ENCODE measurements at places on chromosomes 1 and 21.
A peak's percentile ranks its signal among the peaks of the same experiment; 100 is the strongest.

DNA sequence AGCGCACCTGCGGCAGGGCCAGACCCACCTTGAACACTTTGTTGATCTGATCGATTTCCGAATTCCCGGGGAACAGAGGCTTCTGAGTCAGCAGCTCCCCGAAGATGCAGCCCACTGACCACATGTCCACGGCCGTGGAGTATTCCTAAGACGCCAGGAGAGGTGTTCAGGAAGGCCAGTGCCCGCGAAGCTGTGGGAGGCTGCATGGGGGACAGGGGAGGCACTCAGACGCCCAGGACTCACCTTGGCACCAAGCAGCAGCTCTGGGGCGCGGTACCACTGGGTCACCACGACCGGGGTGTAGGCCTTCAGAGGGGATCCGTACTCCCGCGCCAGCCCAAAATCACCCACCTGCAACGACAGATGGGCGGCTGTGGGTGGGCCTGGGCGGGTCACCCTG is 11.2 kb upstream of the SLC35E2B start:
- no peak for DNase-seq

GRCh38 chr21:18164933-18165332 is 79.7 kb upstream of the CHODL start:
- DNase-seq, result no peak

- DNase-seq, result peak; percentile 86
Observed at GRCh38 chr1:62437273-62437940, 558 bp downstream of the USP1 start.

GRCh38 chr1:186715887-186716809 is 35.9 kb upstream of the PTGS2 start:
- DNase-seq, result no peak

- no peak for DNase-seq
Observed at GRCh38 chr1:216212826-216213225, 210.4 kb downstream of the USH2A start.

DNA sequence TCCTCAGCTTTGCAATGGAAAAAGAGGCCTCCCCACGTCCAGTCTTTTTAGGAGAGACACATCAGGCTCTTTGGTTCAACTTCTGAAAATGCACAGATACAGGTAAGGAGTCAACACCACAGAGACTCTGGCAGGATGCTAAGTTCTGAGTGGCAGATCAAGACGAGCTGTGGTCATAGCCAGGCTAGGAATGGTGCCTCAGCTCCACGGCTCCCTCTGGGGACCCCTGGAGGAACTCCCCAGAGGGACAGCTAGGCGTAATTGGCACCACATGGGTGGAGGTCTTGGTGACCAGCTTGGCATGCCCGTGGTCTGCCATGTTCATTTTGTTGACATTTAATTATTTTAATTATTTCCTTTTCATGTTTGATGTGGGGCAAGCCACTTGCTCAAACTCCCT is 206.1 kb downstream of the KAZN start:
- DNase-seq, result no peak

DNA sequence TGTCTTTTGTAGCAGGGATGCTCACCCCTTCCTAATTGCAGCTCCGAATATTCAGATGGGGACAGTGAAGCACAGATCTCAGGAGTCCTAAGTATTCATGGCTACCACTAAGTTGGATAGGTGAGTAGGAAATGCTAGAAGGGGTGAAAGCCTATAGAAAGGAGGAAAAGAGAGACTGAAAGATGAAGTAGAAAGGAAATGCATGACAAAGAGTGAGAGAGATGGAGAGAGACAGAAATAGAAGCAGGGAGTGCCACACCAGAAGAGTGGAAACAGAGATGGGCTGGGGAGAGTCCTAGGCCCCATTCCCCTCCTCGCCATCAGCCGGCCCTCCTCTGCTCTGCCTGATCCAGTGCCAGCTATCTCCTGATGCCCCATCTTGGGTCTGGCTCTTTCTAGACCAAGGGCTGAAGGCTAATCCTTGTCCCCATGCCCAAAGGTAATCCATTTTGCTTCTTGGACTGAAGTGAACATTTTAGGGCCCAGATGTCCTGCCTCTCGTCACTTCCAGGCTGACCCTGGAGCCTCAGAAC is 2.0 kb downstream of the PEA15 start:
- DNase-seq, result no peak

DNA sequence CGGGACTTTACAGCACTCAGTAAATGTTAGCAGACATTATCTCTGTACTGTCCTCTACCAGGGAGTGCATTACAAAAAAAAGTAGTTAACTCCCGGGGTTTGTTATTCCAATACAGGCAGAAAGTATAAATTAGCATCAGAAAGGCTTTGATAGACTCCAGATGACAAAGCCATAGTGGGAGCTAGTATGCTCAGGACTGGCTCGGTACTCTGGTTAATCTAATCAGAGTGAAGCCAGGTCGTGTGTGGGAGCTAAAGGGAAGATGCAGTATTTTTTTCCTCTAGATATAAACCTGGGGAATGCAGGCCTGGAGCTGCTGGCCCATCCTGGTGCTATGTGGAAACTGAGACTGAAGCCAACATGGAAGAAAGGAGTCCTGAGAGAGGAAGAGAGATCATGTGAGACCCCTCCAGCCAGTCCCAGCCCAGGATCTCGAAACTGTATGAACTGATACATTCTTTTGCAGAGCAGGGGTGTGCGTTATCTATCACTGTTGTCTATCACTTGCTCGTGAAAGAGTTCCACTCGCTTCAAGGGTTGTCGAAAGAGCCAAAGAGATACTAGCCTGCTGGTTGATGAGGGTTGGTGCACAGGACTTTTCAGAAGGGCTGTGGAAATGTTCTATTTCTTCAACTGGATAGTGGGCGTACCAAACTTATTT is 125.8 kb downstream of the PLPP3 start:
- no peak for DNase-seq

DNA sequence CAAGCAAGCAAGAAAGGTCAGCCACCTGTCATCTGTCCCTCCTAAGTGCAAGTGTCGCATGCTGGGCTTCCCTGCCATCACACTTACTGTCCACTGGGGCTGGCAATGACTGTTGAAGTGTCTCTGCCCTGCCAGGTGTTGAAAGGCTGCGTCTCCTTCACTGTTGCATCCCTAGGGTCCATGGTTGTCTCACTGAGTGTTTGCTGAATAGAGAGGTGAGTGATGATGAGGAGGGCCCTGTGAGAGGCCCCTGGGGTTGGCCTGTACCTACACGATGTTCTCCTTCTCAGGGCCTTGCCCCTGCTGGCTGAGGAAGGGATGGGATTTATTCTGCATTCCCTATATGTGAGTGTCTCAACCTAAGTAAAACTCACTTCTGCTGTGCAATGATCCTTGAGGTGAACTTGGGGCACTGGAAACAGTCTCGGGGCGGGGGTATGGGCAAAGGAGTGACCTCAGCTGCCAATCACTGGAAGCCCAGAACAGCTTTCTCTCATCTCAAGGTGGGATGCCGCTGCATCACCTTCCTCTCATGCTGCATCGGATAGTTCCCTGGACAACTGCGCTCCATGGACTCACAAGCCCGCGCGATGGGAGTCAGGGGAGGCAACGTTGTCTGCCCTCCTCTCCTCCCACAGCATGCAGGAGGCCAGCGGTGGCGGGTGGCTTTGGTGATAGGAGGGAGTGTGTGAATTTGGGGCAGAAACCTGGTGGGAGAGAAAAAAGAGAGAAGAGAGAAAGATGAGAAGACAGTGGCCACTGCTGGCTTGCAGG is 35.8 kb upstream of the SOX13 start:
- no peak for DNase-seq

- DNase-seq, result no peak
Observed at GRCh38 chr21:38308532-38309119, 51.8 kb downstream of the KCNJ15 start.

DNA sequence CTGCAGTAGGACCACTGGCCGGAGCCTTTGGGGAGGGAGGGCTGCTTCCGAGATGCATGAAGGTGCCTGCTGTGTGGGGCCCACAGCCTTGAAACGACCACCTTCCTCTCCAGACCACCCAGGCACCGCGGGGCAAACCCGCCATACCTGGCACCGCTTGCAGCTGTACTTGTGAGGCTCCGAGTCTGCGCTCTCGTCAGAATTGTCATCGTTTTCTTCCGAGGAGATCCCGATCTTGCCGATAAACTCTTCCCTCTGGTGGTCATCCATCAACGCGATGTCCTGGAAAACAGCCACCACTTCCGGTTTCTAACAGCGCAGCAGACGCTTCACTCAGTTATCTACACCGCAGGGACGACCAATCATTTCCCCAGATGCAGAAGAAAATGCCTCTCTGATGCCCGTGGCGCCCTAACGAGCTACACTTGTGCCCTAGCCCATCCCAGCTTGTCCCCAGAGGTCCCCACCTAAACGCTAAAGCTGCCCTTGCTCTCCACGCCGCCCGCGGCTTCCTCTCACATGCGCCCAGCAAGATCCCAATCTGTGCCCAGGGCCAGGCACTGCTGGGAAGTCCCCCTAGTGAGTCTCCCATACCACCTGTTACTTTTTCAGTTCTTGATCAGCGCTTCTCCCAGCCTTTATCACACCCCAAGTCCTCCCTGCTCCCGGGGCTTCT is 55.0 kb upstream of the RIPK4 start:
- no peak for DNase-seq

- DNase-seq, result no peak
Observed at GRCh38 chr21:16578912-16579311, 849.1 kb downstream of the USP25 start.

DNA sequence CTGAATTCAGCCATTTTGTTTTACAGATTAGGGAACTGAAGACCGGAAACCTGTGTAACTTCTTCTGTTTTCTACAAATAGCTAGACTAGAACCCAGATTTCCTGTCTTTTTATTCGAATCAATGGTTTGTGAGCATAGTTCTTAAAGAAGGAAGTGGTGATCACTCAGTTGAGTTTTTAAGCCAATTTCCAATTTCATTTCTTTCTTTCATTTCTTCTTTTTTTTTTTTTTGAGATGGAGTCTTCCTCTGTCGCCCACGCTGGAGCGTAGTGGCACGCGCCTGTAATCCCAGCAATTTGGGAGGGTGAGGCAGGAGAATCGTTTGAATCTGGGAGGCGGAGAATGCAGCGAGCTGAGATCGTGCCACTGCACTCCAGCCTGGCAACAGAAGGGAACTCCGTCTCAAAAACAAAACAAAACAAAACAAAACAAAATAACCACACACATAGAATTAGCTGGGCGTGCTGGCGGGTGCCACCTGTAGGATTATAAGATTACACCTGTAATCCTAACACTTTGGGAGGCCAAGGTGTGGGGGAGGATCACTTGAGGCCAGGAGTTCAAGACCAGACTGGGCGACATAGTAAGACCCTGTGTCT is 3.0 kb upstream of the MDM4 start:
- no peak for DNase-seq

GRCh38 chr1:211633524-211633846 is 41.9 kb downstream of the NEK2 start:
- no peak for DNase-seq

- no peak for DNase-seq
Observed at GRCh38 chr1:193480755-193481154, 294.3 kb upstream of the B3GALT2 start.

GRCh38 chr1:240763771-240764170 is 151.8 kb upstream of the GREM2 start:
- no peak for DNase-seq

DNA sequence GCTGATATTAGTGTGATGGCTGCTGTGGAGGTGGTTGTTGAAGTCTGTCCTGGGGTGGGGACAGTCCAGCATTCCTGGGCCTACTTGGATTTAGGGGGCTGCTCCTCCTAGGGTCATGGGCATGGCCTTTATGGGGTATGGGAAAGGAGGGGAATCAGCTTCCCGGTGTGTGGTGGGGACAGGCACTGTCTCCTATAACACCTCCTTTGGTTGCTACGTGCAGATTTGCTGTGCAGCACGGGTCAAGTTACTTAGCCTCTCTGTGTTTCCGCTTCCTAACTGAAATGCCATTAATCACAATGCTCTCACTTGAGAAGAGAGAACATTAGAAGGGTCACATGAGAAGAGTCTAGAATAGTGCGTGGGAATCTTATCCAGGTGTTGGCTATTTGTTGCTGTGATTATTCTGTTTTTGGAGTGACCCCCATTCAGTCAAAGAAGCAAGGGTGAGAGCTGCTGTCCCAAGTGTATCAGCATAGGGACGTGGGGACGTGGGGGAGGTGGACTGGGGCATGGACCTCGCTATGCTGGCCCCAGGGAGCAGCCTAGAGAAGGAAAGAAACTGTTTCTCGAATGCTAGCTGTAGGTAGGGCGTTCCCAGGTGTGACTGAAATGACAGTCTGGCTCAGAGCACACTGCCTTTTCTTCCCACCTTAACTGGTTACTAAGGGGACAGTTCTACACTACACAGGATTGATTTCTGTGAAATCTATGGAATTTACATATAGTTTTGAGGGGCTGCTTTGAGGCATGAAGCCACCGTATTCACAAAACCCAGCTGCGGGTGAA is 19.9 kb downstream of the SOX13 start:
- no peak for DNase-seq

GRCh38 chr21:34552360-34553098 is 40.5 kb upstream of the KCNE1 start:
- no peak for DNase-seq

DNA sequence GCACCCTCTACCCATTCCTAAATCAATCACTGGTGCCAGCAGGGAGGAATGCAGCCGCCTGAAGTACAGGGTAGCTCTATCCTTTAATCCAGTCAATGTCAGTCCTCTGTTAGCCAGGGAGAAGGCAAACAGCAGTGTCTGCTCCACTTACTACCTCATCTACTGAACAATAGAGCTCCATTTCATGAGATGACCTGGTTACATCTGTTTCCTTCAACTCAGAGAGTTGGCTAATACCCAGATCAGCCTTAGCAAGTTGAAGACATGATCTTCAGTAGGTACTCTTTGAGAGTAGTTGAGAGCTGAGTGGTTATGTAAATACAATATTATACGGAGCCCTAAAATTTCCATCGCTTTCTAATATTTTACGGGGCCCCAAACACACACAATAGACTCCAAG is 46.1 kb upstream of the CD34 start:
- no peak for DNase-seq

DNA sequence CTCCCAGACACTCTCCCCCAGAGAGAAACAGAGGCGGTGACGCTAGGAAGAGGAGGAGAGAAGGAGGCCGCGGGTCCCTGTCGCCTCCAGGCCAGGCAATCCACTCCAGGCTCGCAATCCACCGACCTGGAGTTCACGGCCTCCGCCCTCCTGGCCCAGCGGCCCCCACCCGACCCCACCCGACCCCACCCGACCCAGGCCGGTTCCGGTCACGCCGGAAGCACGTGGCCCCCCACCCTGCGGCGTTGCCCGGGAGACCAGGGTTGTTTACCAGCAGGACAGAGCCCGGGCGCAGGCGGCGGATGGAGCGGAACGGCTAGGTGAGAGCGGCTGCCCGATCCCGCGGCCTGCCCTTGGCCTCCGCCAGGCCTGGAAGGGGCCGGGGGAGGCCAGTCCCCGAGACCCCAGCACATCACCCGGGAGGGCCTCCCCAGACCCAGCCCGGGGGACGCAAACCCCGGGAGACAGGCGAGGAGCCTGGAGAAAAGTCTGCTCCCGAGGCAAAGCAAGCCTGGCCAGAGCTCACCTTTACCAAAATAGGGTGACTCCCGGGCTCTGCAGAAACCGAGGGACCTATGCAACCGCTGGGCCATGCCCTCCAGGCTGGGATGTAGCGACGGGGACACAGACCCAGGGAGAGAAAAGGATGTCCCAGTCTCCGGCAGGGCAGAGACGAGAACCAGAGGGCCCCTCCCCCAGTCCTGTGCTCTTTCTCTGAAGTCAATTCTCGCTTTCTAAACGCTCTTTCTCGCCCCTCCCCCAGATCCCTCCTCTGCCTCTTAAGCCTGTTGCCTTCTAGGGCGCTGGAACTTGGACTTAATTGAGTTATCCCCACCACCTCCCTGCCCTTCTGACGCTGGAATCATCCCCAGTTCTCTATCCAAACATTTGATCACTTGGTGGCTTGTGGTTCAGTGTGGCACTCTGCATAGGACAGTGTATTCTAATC is at the start of the genes PLA2G2C and UBXN10:
Gene PLA2G2C (minus strand): TSS at position 685 of the 949 bp plus-strand sequence. CDS start 9,155 bp downstream, outside the sequence.
Gene UBXN10 (plus strand): TSS at position 263 of the 949 bp plus-strand sequence. CDS start 4,466 bp downstream, outside the sequence.
- DNase-seq, result peak; percentile 88

All from posterior vena cava (tissue), 2 donors.